ENCODE measurements at places on chromosomes 2 and 18.
A peak's percentile ranks its signal among the peaks of the same experiment; 100 is the strongest.

DNA sequence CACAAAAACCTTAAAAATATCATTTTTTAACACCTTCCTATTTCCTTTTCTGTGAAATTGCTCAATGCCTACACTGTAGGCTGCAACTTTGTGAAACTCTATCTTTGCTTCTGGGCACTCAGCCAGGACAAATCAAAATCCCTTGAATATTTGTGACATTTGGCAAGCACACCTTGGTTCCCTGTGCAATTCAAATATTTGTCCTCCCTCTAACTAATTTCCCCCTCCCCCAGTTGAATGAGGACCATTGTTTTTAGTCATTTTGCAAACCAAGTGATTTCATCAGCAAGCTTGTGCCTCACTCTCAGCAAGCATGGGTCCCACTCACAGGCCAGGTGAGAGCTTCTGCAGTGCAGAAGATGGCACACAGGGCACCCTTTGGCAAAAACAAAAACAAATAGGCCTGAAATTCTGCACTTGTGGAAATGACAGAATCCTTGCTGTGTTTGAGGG is 541.5 kb downstream of the CNTNAP5 start:
- no peak for DNase-seq

GRCh38 chr2:127100251-127101047 is 6.5 kb downstream of the BIN1 start:
- DNase-seq, result no peak

DNA sequence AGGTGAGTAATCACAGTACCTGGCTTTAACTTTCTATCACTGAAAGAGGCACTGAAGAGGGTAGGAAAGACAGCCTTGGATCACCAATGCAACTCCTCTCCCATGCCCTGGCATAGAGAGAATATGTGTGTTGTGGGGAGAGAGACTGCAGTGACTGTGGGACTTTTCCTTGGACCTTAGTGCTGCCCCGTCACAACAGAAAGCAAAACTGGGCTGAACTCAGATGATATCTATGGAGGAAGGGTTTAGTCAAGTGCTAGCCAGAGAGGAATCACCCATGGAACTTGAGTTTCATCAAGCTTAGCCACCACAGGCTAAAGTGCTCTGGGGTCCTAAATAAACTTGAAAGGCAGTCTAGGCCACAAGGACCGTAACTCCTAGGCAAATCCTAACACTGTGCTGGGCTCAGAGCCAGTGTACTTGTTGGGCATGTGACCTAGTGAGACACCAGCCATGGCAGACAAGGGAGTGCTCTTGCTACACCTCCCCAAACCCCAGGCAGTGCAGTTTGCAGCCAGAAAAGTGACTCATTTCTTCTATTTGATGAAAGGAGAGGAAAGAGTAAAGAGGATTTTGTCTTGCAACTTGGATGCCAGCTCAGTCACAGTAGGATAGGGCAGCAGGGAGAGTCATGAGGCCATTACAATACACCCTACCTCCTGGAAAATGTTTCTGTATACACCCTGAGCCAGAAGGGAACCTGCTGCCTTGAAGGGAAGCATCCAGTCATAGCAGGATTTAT is 105.8 kb upstream of the SPOPL start:
- peak; percentile 75 for DNase-seq

DNA sequence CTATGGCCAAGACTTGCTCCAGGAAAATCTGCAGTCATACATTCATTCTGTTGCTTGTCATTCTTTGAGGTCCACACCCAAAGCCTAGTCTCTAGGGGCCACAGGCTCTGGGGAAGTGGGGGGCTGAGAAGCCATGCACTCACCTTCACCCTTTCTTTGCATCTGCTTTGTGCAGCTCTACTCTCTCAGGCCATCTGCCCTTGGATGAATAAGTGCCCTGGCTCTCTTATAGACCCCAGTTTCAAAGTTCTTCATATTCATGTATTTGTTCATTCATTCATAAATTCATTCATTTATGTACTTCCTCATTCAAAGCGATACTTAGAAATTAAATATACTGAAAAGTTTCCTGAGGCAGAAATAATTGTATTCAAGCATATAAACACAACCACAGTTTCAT is 130.3 kb upstream of the FAM98A start:
- no peak for DNase-seq

- DNase-seq, result no peak
Observed at GRCh38 chr18:10113121-10114022, 199.6 kb downstream of the VAPA start.

DNA sequence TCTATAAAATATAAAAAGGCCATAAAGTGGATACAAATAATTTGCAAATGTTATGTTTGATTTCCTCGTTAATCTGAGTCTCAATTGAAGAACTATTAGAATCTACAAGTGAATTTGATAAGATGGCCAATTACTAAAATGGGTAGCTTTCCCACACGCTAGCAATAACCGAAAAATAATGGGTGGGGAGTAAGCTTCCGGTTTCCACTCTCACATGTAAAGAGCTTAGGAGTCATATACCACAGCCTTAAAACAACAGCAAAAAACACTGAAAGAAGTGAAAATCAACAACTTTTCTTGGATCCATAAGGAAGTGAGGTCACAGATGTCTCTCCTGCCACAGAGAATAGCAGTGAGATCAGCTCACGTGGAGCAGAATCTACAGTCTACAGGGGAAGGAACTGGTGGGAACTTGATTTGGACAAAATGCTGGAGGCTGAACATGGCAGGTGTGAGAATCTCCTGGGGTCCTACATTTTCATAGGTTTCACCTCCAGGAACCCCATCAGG is 18.6 kb downstream of the THAP4 start:
- no peak for DNase-seq

DNA sequence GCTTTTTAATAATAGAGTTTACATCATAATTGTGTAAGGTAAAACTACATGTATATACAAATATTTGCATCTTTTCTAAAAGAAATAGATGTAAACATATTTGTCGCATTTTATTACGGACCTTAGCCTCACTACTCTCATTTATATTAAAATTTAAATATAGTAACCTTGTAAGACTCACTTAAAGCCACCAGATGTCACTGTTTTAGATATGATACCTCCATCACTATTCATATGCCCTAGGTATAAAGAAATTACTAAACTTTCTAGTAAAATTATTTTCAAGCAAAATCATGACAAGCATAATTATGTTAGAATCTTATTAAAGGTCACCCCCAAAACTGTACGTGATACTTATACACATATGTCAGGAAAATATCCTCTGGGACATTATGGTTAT is 674.3 kb upstream of the REG3G start:
- no peak for DNase-seq

DNA sequence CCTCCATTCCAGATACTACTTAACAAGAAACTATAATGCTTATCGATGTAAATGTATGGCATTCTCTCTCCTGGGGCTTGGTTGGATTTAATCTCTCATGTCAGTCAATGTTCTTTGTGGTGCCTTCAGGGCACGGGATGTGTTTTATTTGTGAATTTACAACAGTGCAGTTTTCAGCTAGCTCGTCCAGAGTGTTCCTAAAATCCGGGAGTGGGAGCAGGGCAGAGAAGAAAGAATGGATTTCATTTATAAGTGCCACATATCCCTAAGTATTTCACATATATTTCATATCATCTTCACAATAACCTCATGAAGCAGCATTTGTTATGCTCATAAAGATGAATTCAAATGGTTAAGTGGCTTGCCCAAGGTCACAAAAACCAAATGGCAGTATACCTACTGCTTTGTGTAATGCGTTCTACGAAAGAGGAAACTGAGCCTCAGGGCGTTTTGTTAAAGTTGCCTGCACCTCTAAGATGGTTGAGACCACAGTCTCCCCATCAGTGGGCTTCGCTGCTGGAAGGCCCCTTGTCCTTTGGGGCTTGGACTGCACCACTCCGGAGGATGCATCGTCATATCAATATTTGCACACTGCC is 134.7 kb upstream of the MGAT5 start:
- DNase-seq, result no peak

DNA sequence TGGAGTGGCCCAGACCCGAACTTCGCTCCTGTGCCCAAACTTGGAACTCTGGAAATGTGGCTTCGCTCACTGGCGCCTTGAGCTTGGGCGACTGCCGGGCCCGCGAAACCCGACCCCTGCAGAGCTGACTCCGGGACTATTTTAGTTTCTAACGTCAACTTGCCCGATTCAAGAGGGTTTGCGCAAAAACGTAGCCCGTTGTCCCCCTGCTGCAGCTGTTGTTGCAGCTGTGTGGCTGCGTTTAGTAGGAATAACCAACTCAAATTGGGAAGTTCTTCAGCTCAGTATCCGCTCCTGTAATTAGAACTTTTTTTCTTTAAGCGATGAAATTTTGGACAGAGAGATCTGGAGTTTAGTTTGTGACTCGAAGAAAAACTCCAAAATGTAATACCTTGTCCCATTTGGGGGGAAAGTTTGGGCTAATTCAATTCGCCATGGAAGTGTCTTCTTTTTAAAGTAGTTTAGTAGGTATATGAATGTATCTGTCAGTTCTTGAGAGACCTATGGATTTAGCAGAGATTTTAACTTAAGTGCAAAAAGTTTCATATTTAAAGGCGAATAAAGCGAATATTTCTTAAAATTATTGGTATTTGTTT is 559 bp downstream of the MYL12A start:
- no peak for DNase-seq

- DNase-seq, result no peak
Observed at GRCh38 chr2:165899311-165899710, 54.3 kb downstream of the TTC21B start.

DNA sequence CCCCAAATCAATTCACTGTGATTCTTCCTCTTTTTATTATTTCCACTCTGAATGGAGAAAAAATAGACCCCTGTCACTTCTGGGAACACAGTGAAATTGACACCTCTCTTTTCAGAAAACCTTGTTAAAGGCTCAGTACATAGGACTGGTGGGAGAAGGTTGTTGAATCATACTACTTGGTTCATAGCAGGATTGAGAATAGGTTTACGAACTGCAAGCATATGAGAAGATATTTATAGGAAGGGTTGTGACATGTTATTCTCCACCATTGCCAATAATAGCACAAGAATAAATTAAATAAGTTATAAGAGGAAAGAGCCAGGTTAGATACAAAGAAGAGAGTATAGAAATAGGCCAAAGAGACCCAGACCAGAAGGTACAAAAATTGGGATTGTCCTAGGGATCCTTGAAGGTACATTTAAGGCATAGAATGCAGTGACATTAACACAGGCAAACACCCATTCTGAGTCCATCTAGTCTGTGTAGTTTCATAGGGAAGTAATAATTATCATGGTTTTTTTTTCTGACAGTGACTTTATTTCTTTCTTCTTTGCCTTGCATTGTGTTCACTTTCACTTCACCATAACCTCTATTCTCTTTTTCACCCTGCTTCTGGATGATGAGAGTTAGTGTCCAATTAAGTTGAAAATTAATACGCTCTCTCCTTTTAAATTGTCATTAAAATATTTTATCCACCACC is 21.8 kb upstream of the SERPINE2 start:
- DNase-seq, result no peak

DNA sequence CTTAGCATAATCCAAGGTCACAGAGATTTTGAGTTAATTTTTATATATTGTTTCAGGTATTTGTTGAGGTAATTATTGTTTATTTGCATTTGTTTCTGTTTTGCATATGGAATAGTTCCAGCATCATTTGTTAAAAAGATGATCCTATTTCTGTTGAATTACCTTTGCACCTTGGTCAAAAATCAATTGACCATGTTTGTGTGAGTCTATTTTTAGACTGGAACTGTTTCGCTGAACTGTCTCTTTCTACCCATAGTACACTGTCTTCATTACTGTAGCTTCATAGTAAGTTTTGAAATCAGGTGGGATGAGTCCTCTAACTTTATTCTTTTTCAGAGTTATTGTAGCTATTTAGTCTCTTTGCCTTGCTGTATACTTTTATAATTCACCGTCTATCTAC is 28.9 kb upstream of the RAMP1 start:
- DNase-seq, result no peak

DNA sequence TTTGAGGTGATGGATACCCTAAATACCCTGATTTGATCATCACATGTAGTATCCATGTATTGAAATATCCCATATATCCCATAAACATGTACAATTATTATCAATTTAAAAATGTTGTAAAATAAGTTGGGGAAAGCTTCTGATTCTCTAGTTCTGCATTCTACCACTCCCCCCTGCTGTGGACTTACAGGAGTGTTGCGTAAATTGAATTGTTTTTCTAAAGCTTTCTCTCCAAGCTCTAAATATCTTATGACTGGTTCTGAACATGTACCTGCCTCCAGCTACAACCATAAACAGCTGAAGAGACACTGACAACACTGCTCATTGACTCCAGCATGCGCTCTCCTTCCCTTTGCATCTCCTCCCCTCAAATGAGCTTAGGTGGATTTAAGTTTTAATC is 145.2 kb downstream of the MGAT5 start:
- DNase-seq, result peak; percentile 26

DNA sequence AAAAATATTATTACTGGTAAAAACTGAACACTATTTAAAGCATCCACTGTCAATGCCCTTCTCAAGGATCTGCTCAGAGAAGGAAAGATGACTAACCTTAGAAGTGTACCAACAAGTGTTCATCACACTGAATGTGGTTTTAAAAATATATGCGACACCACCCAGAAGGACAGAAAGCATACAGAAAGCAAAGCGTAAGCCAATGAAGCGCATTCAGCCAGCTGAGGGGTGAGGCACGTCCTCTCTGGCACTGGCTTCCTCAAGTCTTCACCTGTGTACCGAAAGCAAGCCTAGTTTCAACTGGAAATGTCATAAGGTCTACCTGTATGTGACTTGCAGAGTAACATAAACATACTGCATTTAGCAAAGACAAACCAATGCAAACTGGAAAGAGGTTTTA is 88.8 kb downstream of the PSMG2 start:
- no peak for DNase-seq

GRCh38 chr2:174761837-174762236 is 2.4 kb downstream of the CHRNA1 start:
- peak; percentile 46 for DNase-seq

GRCh38 chr2:174436351-174436750 is 40.8 kb downstream of the SCRN3 start:
- no peak for DNase-seq

DNA sequence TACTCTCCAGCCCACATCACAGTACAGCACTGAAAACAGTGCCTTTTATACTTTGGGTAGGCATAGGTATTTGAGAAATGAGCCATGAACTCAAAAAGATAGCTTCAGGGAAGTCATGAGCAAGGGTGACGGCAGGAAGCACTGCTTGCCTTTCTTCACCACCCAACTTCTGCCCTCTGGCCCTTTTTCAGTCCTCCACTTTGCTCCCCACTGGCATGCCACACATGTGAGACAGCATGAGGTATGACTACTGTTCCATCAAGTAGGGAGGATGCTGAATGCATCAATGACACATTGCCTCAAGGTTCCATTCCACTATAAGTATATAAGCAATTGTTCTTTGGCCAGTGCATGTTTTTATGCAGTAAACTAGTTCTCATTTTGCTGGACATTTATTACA is 373.0 kb downstream of the NRXN1 start:
- no peak for DNase-seq

DNA sequence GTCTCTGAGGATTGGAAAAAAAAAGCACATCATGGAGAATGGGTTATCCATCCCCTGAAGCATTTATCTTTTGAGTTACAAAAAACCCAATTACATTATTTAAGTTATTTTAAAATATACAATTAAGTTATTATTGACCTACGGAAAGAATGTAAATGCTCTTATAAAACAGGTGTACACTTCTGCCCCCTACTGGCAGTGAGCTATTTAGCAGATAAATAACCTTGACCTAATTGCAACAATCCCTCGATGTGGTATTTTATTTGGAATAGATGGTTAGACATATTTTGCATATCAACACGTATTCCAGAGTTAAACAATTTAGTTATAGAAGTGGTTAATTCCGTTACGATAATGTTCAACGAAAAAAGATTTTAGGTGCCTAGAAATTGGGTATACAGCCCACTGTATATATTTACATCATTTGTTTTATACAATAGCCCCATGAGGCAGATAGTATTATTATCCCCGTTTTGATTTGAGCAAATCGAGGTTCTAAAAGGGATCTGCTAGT is 9.1 kb upstream of the DAW1 start:
- DNase-seq, result no peak
